ENCODE measurements at places on chromosomes 2 and 18.

GRCh38 chr2:84338069-84338468 lies 121.0 kb downstream of the SUCLG1 start:
- DNase-seq = no peak

- DNase-seq = no peak
Observed at GRCh38 chr2:54936766-54937165, 113.5 kb downstream of the RTN4 start.

- DNase-seq = peak; percentile 36
Observed at GRCh38 chr2:234444893-234445292, 52.0 kb downstream of the ARL4C start.

GRCh38 chr2:206000776-206001175 lies 85.2 kb downstream of the INO80D start:
- no peak for DNase-seq

DNA sequence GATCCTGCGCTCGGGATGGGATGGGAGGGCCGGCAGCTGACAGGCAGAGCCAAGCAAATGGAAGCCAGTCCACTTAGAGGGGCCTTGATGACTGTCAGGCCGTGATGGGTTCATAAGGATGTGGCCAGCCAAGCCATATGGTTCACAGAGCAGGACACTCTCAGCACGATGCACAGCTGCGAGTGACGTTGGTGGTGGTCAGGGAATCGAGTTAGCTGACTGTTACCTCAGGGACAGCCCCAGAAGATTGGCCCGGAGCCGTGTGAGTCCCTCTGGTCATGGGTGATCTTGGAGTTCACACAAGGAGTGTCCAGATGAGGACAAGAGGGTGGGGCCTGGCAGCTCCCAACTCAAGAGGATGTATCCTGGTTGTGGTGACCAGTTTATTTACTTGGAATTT lies 70.2 kb downstream of the TPGS2 start:
- no peak for DNase-seq

- DNase-seq = no peak
Observed at GRCh38 chr2:2464643-2465042, 133.6 kb upstream of the MYT1L start.

- DNase-seq = no peak
Observed at GRCh38 chr18:64260810-64261209, 111.9 kb upstream of the LINC00305 start.

DNA sequence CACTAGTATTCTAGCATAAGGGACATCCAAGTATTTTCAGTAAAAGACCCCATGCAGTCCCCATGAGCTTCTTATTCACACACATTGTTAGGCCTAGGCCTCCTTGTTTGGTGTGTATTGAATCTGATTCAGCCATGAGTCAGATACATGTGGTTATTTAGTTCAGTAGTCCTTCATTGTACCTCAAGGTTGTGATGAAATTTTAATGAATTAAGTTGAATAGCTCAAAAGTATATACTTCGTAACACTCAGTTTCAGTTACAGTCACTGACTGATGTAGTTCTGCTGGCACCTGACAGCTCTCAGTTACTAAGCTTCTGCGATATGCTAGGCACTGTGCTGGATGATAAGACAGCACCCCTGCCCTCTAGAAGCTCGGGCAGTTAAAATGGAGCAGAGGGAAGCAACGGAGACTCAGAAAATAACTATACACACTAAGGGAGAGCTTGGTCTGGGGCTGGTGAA lies 86.4 kb downstream of the XRCC5 start:
- no peak for DNase-seq

DNA sequence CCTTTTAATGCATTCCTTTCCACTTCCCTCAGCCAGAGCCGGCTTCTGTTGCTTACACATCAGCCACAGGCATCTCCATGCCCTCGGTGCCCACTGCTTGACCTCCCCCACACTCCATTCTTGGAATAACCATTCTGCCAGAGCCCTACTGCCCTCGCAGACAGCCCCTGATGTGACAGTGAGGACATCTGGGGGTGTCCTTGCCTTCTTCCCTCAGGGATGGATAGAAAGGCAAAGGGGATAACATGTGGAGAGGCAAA lies 6.4 kb upstream of the NPPC start:
- DNase-seq = no peak

GRCh38 chr18:75041586-75041985 lies 167.4 kb downstream of the PTGR3 start:
- no peak for DNase-seq

DNA sequence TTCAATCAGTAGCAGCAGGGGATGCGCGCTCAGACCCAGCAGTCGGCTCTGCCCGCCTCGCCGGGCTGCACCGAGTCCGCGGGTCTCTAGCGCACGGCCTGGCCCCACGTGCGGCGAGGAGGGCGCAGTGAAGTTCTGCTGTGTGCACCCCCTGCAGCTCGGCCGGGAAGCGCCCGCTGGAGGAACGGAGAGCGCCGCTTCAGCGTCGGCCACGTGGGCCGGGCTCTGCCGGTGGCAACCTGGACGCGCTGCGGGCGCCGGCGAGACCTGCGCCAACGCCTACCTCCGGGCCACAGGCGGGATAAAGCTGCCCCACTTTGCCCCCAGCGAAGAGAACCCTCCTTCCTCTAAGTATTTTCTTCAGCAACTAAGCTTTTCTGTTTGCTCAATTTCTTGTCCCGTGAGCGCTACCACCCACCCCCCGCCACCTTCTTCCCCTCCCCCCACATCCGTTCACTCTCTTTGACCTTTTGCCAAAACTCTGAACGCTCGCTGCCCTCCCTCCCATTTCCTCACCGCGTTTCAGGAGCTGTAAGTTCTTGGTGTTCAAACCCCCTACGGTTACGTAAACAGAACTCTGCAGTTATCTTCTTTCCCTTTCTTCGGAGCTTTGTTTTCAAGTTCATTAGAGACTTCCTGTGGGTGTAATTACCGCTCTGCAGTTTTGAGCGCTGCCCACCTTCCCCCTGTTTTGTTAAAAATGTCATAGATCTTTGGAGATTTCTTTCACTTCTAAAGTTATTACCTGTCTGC lies 42.6 kb upstream of the EDAR start:
- peak; percentile 40 for DNase-seq

- DNase-seq = no peak
Observed at GRCh38 chr2:47598476-47598875, 184.5 kb upstream of the MSH6 start.

DNA sequence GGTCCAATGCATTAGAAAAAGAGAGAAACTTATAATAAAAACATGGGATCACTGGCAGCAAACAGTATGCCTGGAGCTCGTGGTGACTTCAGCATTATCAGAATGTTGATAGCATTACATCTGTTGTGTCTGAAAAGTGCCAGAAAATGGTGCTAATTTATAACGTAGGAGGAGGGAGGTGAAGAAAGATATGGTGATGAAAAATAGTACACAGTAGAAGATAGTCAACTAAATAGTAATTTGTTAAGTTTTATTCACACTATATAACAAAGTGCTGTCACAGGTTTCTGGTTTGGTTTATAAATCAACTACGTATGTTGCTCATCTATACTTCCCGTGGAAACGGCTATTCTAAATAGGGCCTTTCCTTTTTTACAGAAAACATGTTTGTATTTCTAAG lies 117.4 kb downstream of the LRRTM1 start:
- no peak for DNase-seq

DNA sequence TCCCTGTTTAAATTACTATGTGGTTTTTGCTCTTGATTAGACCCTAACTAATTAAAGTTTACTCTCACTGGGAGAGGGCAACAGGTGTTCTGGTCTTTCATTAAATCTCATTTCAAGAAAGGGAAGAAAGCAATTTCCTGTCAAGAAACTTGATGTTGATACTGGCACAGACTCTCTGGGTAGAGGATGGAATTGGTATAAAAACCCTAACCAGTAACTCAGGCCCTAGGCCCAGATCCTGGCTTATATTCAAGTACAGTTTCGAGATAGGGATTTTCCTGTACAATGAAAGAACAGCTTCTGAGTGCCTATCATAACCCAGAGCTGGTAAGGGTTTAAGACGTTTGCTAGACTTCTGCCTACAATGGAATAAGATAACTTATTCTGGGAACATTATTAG lies 61.6 kb upstream of the ACYP2 start:
- DNase-seq = no peak

GRCh38 chr2:237569896-237570295 lies 3.5 kb downstream of the PRLH start:
- no peak for DNase-seq

- DNase-seq = no peak
Observed at GRCh38 chr2:230137902-230138539, 69.3 kb upstream of the SLC16A14 start.

GRCh38 chr2:200089040-200089755 lies 133.8 kb downstream of the MAIP1 start:
- DNase-seq = no peak

DNA sequence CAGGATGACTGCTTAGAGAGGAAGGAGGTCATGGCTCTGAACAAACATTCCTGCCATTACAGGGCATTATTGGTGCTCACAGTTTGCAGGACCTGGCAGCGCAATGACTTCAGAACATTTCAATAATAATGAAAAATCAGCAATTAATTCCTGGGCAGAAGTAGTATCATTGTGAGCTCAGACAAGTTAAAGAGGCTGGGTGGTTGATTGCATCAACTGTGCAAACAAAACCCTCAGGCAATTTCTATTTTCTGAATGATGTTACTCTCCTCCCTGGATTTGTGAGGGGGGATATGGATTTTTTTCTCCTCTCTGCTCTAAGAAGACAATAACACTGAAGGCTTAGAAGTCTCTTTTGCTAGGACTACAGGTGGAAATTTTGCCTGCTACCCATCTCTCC lies 168.1 kb upstream of the TACR1 start:
- DNase-seq = no peak

DNA sequence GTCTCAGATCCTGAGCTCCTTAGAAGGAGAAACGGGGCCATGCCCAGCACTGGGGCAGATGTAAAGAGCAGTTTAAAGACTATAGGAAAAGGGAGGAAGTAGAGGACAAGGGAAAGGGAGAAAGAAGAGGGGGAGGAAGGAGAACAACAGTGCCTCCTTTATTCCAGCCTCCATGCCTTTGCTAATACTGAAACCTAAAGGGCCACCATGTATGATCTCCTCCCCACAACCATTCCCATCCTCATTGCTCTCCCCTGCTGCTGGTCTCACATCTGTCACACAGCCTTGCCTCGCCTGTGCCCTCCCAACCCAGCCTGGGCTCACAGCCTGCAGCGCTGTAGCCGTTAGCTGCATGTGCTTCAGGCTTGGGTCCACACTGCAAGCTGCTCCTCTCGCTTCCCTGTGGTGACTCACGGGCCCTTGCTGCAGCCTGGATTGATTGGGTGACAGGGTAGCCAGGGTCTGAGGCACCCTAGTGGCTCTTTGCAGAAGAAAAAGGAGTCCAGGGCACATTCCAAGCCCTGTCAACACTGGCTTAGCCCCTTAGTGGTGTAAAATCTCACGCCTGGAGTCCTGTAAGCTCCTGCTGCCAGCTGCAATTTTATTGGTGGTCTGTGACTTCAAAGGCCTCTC lies 281.9 kb downstream of the SRBD1 start:
- DNase-seq = no peak

DNA sequence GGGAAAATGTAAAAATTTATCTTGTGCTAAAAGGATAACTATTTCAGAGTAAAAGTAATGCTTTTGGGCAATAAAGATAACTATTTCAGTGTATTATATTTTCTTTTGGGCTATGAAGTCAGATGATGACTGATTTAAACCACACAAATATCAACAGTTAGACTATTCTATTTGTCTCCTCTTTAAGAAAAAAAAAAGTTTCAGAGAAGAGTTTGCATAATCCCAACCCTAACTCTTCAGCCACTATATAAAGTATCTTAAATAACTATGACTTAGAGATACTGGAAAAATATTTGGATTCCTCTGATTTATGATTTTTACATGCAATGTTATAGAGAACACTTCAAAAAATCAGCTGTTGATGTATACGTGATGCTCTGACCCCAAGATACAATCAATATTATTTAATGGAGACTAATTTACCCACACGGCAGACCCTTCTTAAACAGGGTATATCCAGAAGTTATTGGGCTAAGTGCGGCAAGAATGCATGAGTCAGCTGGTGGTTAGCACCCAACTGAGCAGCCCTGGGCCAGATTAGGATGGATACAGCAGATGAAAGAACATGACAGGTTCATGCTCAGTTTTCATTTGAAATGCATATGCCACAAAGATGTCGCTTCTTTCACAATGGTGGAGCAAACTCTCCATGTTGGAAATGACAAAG lies 279.0 kb downstream of the AFF3 start:
- no peak for DNase-seq

DNA sequence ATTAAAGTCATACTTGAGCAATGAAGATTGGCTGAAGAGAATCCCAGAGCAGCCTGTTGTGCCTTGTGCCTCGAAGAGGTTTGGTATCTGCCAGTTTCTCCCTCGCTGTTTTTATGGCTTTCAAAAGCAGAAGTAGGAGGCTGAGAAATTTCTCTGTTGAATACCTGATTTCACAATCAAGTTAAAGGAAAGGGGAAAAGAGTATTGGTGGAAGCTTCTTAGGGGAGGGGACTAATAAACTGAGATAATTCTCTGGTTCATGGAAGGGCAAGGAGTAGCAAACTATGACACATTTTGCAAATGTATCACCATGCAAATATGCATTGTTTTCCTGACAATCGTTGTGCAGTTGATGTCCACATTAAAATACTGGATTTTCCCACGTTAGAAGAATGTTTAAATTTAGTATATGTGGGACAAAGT lies at the start of gene IL1B:
Gene IL1B (minus strand): TSS at position 85 of the 423 bp plus-strand sequence. CDS start 550 bp downstream, outside the sequence.
- DNase-seq = no peak

DNA sequence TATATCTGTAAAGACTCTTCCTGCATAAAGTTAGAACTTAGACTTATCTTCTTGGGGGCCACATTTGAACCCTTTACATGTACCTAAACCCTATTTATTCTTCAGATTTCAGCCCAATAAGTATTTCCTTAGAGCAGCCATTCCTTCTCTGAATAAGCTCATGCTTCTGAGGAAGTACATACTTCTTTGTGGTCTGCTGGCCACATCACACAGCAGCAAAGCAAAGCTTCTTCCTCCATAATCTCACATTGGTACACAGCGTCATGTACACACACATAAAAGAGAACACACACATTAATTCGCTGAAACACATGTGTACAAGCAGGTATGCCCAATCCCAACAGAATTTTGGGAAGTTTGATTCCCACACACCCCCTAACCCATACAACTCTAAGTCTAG lies 331.0 kb downstream of the CDH2 start:
- DNase-seq = no peak

GRCh38 chr2:180677200-180677599 lies 303.2 kb upstream of the UBE2E3 start:
- DNase-seq = no peak

- no peak for DNase-seq
Observed at GRCh38 chr2:12389344-12390045, 327.2 kb upstream of the TRIB2 start.

- DNase-seq = no peak
Observed at GRCh38 chr18:48105317-48105716, 174.9 kb upstream of the SMAD2 start.

- no peak for DNase-seq
Observed at GRCh38 chr18:22632191-22632590, 214.5 kb upstream of the CTAGE1 start.

- DNase-seq = no peak
Observed at GRCh38 chr2:95314964-95315611, 17.9 kb downstream of the KCNIP3 start.
